ENCODE measurements at places on chromosomes 2 and 18.

- H3K4me1 ChIP-seq, result peaks cover 54% of the 10 kb centered on the region
- peaks cover 6% of the 10 kb centered on the region for H3K36me3 ChIP-seq
- peak; percentile 55 for DNase-seq
- no peaks in the 10 kb centered on the region for H3K27me3 ChIP-seq
Observed at GRCh38 chr2:126656431-126657147, 631 bp downstream of the GYPC start.

- H3K27ac ChIP-seq, result no peak overlapping the region
- H3K4me3 ChIP-seq, result no peak overlapping the region
- peaks cover 6% of the 10 kb centered on the region for H3K4me1 ChIP-seq
- no peak for DNase-seq
- H3K27me3 ChIP-seq, result no peaks in the 10 kb centered on the region
Observed at GRCh38 chr2:241161646-241162281, 11.5 kb downstream of the PPP1R7 start.

- DNase-seq, result no peak
- no peaks in the 10 kb centered on the region for H3K4me1 ChIP-seq
- H3K27ac ChIP-seq, result no peak overlapping the region
- H3K36me3 ChIP-seq, result no peaks in the 10 kb centered on the region
- no peak overlapping the region for H3K4me3 ChIP-seq
Observed at GRCh38 chr2:215178121-215178520, 39.7 kb upstream of the ABCA12 start.

DNA sequence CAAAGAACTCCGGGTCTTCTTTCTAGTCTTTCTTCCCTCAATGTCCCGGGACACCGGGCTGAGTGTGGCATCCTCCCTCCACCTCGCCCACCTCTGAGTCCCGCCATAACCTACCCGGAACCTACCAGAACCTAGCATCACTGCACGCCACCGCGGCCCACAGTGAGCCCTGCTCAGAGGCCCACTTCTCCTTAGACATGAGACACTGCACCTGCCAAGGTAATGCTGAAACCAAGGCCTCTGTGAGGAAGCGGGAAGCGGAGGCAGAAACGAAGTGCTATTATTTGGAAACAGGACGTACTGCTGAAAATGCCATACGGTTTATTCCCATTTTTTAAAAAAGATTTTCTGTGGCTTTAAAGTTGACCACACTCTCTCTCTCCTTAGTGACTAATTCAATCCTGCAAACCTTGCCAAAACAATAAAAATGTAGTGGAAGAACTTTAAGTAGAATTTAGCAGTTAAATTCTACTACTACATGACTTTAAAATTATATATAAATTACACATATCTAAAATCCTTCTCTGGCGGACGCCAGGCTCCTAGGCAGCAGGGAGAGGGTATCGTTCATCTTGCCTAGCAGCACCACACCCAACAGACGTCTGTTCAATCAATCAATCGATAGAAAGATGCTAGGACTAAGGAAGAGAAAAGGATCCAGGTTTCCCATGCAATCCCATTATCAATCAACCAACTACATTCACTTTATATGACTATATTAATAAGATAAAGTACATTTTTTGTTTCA lies 82.0 kb downstream of the ZNF516 start:
- H3K27ac ChIP-seq, result no peak overlapping the region
- H3K36me3 ChIP-seq, result no peaks in the 10 kb centered on the region
- H3K4me1 ChIP-seq, result peaks cover 3% of the 10 kb centered on the region
- no peak for DNase-seq

Measured in CD4-positive, alpha-beta T cell (primary cell).